Kidney epithelial cell (primary cell): ENCODE measurements at places on chromosomes 2 and 18. TPM values are rescaled to one million over a fixed set of nuclear protein-coding genes. Genes with fewer than 3 reads are reported as not detected.

DNA sequence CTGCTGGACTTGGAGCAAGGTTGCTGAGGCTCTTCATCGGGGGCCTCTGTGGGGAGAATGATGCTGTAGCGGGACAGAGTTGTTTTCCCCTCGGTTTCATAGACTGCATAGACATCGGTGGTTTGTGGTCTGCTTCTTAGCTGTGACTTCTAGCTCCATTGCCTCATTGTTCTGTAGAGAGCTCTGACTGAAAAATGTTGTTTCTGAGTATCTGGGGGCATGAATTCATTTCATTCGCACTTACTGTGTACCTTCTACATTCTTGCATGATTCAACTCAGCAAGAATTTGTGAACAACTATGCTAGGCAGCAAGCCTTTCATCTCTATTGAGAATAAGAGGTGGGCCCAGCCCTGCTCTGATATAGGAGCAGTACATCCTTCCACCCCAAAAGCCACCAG, 406.8 kb downstream of the NBAS start:
- DNase-seq: no peak

GRCh38 chr2:46329803-46330775, 32.9 kb downstream of the EPAS1 start:
- DNase-seq: peak; percentile 93

DNA sequence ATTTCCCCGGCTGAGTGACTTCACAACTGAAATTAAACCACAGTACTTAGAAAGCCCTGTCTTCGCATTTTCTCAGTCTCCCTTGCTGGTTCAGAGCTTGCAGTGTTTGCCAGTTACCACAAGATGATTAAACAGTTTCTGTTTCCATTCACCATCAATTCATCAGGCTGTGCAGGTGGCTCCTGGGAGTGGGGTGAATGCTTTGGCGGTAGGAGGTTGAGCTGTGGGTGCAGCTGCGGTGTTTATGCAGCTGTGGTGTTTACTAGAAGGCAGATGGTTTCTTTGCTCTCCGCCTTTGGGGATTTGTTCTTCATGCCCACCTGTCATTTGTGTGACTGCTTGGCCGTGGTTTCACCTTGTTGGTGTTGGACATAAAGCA, 16.1 kb downstream of the ACOXL start:
- peak; percentile 55 for DNase-seq

DNA sequence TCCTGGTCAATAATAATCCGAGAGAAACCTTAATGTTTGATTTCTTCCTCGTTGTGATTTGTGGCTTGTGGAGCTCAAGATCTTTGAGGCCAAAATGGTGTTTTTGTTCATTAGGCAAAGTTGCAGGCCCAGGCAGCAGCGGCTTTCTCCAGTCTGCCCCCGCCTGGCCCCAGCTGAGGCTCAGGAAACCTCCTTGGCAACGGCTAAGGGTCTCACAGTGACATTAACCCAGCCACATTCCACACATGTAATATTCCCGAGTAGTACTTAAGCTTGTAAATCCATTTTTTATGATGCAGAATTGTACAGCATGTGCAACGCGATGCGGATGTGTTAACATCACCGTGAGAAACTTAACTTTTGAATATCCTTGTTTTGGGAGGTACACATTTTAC, 200.1 kb downstream of the BCL11A start:
- DNase-seq: no peak

- no peak for DNase-seq
These were observed 1468.4 kb upstream of the NXPH2 start for GRCh38 chr2:140248623-140249022.

GRCh38 chr2:36858551-36859365, 107.6 kb downstream of the STRN start:
- no peak for DNase-seq

- DNase-seq: no peak
These were observed 570.6 kb downstream of the ZEB2 start for GRCh38 chr2:143949121-143949848.

GRCh38 chr2:99877963-99878362, 264.4 kb downstream of the AFF3 start:
- no peak for DNase-seq

DNA sequence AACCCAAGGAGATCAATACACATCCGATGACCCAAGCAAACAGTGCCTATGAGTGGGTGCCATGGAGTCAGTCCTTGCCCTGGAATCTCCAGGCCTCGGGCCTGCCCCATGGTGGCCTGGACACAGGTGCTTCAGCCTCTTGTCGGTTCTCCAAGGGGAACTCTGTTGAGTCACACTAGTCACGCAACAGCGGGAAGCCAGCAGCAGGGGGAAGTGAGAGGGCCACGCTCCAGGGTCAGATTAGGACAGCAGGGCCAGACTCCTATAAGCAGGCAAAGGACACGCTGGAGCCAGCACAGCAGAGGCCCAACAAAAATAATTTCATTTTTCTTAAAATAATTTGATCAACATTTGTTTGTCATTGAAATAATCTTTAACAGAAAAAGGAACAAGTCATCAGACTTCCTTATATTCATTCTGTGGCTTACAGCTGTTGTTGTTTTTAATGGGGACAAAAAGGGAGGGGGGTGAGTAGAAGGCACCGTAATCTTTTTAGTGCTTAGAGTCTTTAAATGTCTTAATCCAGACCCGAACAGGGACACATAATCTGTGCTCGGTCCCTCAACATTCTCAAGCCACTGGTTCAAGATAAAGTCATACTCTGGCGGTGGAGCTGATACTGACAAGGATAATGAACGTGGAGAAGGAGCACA, 16.4 kb upstream of the ARMC9 start:
- DNase-seq: no peak

GRCh38 chr18:6557770-6558248, 143.1 kb upstream of the L3MBTL4 start:
- no peak for DNase-seq

DNA sequence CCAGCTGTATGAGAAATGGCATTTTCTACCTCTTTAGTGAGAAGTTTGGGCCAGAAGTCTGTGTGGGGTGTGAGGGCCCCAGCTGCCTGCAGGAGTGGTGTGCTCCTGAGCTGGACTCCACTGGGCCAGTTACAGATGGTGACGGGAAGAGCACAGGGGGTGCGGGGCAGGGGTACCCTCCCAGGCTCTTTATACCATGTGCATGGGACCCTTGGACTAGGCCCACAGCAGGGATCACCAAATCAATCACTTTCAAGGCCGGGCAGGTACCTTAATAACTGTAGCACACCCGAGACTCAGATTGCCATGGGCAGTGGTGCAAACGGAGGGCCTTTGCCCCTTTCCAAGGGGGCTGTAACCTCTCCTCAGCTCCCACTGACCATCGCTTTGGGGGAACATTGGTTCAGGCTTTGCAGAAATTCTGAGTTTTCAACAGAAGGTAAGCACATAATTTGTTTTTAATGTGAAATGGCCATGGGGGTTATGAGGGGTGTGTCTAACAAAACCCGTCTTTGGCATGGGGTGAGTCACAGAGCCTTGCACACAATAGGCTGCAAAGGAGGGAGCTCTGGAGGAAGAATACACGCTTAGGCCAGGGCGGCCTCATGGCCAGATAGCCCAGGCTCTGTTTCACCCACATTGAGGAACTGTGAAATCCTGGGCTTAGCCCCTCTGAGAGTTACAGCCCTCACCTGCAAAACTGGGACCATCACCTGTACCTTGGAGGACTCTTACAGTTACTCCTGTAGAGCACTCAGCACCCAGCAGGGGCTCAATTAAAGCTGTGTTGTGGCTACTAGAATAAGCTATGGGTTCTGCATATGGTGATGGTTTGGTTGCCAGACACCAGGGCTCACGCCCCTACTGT, 141.0 kb upstream of the BCL2L11 start:
- no peak for DNase-seq

GRCh38 chr2:61396005-61396404, 74.9 kb downstream of the USP34 start:
- no peak for DNase-seq

GRCh38 chr2:85156619-85157018, 23.4 kb downstream of the TCF7L1 start:
- no peak for DNase-seq

- DNase-seq: no peak
These were observed 14.6 kb upstream of the AFG3L2 start for GRCh38 chr18:12391487-12392165.

DNA sequence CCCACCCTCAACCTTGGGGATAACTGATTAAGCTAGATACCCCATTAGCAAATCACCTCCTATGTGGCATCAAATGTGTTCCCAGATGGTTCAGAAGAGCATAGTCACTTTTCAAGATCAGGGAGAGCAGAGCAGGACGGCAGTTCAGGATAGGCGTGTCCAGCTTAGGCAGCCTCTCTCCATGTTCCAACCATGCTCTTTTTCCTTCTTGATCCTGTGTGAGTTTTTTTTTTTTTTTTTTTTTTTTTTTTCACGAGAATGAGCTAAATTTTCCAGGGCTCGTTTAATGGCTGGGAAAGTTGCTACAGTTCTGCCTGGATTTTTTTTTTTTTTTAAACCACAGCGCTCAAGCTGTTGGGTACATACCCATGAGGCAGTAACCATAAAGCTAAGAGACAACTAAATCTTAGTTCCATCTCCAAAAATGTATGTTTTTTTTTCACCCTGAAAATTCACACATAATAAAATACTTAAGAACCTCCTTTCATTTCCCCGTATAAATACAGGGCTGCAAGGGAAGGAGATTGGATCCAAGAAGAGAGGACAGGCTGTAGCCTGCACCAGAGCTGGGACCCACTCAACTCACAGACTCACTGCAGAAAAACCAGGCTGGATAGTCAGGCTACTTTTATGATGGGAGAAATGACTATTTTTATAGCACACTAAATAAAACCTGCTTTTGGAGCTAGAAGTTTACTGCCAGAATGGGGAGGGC, 244.3 kb downstream of the SETBP1 start:
- DNase-seq: no peak

The CRYBA2 gene
- total RNA-seq: not detected in 2 replicates

The SLC4A5 gene
- total RNA-seq: 1.2 and 1.8 TPM in 2 replicates

The NFU1 gene
- total RNA-seq: 25.4 and 28.4 TPM in 2 replicates

The MERTK gene
- total RNA-seq: 2.7 and 4.1 TPM in 2 replicates

The IL36G gene
- not detected in 2 replicates for total RNA-seq

The PLEKHH2 gene
- total RNA-seq: 2.1 and 2.3 TPM in 2 replicates

The ILKAP gene
- total RNA-seq: 26.5 and 29.5 TPM in 2 replicates

The HOXD1 gene
- total RNA-seq: 9.8 and 11.1 TPM in 2 replicates

The FSIP2 gene
- total RNA-seq: 0.75 and 0.96 TPM in 2 replicates

The ANKRD30BL gene
- total RNA-seq: 0.14 TPM in 1 of 2 replicates, not detected in the other

The CROCC2 gene
- total RNA-seq: not detected in 2 replicates
